Stimulated activated CD4-positive, alpha-beta T cell treated with anti-CD3 and anti-CD28 coated beads, Interleukin-4, amount 100 ng/mL, for 24 hours (primary cell): ENCODE measurements at places on chromosomes 11 and 22.

GRCh38 chr11:19820100-19820499, 107.5 kb downstream of the NAV2 start:
- no peak for DNase-seq

GRCh38 chr11:134252346-134253187, 585 bp downstream of the THYN1 start:
- DNase-seq = peak; percentile 40

GRCh38 chr11:81899156-81899555, 834.5 kb downstream of the FAM181B start:
- DNase-seq = no peak

DNA sequence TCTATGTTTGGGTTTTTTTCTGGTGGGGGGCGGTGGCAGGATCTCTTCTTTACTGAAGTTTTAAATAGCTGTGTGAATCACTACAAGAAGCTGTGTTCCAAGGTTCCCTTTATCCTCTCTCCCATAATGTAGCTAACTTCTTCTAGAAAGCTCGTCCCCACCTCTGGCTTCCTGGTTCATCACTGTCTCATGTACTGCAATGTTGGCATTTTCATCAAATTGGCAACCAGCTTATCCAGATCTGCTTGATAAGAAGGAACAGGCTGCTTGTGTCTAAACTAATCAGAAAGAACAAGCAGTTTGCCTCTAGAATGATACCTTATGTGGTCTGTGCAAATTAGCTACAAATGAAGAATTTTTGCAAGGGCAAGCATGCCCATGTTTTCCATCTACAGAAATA, 130.8 kb downstream of the WT1 start:
- DNase-seq = no peak

- no peak for DNase-seq
Measured at GRCh38 chr11:25787416-25787815, 544.5 kb upstream of the ANO3 start.

DNA sequence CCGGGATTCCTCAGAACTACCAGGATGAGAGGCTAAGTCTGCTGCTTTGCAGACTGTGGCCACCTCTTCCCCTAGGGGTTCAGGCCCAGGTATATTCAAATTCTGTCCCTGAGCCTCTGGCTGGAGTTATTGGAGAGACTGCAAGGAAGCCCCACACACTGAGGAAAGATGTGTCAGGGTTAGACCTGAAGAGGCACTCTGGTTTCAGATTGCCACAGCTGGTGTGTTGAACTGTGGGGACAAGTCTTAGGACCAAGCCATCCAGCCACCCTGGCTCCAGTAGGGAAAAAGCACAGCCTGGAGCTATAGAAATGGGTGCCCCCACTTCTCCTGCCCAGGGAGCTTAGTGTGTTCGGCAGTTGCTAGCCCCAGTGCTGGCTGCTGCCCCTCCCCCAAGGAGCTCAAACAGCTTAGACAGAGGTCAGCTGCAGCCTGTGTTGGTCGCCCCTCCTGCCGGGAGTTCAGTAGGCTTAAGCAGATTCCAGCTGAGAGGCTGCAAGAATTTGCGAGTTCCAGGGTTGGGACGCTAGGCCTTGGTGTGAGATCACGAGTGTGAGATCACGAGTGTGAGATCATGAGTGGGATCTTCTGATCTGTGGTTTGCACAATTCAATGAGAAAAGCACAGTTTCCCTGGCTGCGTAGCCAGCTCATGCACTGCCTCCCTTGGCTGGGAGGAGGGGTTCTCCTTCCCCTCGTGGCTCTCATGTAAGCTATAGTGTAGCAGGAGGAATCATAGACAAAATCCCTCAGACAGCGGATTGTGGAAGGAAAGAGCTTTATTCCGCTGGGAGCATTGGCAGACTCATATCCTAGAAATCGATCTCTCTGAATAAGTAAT, 552.1 kb upstream of the CHORDC1 start:
- DNase-seq = no peak

GRCh38 chr11:441043-441417, 781 bp downstream of the ANO9 start:
- no peak for DNase-seq

GRCh38 chr22:40660730-40661129, 18.6 kb upstream of the MCHR1 start:
- no peak for DNase-seq

DNA sequence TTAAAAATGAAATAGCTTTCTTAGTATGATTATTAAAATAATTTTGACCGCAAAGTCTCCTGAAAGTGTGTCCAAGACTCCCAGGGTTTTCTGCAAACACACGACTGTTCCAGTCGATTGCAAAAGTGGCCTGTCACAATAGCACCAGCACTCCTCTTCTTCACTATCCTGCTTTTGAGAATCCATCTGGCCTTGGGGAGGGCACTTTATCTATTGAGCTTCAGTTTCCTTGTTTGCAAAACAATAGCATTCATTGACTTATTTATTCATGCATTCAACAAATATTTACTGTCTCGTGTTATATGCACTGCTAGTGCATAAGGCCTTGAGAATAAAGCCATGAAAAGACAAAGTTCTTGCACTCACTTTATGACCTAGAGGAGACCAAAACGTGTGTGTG, 96.2 kb upstream of the NTM start:
- DNase-seq = no peak

DNA sequence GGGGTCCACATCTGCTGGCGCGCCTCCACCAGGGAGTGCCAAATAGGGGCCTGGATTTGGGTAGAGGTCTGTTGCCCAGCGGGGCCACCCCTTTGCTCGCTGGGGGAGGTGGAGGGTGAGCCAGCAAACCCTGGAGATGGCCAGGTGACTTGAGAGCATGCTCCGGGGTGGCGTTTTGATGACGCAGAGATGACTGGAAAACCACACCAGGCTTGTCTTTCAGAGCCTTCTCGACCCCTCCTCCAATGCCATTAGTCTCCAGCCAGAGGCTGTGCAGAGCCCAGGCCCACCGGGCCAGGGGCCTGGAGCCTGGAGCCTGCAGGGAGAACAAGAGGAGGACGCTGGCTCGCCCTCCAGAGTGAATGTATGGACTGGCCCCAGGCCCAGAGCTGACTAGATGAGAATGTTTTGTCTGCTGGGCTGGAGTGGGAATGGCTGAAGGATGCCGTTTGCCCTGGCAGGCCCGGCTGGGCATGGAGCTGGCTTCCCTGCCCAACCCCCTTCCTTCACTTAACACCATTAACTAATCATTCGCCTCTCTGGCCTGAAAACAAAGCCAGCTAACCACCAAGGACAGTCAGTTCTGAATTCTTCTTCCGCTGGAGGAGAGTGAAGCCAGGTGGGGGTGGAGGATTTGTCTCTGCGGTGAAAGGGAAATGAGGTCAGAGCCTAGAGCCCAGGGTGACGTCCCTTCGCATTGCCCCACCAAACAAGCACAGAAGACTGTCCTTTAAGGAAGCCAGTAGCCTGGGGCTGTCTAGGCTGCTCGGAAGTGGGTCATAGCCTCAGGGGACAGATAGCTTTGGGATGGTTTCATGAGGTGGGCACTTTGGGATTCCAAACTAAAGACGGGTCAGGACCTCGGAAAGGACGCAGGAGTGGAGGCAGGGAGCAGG, 1.6 kb upstream of the MCAM start:
- no peak for DNase-seq

DNA sequence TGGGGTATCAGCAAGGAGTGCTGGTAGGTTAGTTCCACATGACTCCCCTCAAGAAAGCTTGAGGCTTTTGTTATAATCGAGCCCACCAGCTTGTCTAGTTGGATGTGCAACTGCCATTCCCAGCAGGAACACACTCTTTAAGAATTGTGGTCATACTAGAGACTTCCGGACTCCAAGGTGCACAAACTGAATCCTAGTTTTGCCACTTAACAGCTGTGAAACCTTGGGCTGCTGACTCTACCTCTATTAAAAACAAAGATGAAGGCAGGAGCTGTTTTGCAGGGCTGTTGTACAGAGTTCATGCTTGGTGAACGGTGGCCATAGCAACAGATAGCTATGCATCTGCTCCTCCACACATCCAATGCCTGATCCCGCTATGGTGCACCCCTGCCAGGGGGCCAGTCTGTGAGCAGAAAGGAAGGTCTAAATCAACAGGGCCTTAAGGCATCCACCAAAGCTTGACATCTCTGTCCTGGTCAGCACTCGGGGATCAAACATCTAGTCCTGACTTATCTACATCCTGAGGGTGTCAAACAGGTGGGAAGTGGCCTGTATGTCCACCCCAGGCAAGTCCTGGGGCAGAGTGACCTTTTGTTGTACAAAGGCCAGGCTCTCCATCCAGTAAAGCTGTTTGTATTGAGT, 36.4 kb downstream of the DKK3 start:
- no peak for DNase-seq

DNA sequence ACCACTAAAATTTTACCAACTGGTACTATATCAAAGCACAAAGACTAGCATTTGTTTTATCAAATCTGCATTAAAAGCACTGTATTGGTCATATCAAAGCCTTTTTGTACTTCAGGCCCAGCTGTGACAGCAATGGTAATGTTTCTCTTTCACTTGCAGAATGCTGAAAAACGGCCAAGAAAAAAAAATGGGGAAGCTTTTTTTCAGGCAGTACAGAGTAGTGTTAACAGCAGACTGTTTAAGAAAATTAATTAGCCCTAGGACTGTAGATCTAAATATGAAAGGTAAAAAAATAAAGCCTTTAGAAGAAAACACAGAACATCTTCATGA, 33.3 kb downstream of the DENND5A start:
- DNase-seq = no peak

DNA sequence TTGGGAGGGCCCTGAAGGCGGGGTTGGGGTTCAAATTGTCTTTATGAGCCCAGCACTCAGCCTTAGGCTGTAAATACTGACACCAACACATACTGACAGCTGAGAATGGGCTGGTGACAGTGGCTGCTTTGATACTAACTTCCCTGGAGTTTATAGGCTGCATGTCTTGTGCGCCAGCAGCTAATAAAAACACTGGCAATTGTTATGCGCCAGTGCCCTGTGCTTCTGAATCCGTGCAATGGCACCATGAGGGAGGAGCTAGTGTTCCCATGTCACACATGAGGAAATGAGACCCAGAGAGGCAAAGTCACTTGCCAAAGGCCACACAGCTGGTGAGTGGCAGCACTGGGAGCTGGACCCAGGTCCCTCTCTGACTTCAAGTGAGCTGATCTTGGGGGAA, 23.8 kb downstream of the SHISAL1 start:
- DNase-seq = no peak

GRCh38 chr11:44611687-44612434, 46.4 kb downstream of the CD82 start:
- DNase-seq = peak; percentile 70

- no peak for DNase-seq
Measured at GRCh38 chr11:18063862-18064434, 17.9 kb upstream of the TPH1 start.

DNA sequence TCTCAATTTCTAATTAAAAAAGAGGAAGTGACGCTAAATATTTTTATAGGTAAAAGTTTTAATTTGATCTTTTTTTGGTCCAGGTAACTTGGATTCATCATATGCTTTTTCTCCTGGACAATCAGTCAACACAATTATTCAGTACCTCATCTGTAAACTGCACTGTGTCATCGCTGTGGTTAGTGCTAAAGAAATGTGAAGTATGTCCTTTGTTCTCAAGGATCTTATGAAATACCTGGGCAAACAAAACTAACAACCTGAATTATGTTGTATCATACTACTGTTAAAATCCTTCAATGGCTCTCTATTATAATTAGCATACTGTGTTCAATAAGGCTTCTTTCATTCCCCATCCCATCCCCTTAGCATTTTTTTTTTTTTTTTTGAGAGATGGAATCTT, 19.9 kb upstream of the SCN3B start:
- no peak for DNase-seq

DNA sequence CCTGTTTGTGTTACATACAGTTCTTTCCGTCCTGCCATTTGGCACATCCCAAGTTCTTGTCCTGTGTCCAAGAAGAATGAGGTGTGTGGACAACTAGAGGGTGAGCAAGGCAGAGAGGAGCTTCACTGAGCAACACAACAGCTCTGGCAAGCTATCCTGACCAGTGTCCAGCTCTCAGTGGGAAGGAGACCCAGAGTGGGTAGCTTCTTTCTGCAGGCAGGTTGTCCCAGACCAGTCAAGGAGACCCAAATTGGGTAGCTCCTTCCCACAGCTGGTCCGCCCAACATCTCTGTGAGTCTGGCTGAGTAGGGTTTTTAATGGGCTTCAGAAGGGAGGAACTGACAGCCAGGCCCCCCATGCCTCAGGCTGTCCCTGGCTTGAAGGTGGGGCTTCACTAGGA, 35.2 kb upstream of the EXPH5 start:
- no peak for DNase-seq

GRCh38 chr11:3203221-3204043, 15.2 kb downstream of the MRGPRG start:
- no peak for DNase-seq

GRCh38 chr11:117423046-117423575, 95.5 kb downstream of the CEP164 start:
- DNase-seq = no peak

DNA sequence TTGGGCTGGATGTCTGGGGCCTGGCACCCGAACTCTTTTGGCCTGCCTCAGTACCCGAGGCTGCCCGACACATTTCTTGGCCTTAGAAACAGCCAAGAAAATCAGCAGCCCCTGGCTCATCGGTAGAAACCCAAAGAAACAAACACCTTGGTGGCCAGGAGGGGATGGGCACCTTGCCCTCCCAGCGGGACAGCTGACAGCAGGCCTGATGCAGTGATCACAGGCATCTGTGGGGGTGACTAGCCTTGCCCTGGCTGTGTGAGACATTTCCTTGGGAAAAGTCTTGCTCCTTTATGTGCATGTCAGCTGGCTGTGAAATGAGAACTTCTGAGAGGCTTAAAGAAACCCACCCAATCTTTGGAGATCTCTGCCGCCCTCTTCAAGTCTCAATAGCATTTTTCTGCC, 60.9 kb downstream of the SMIM38 start:
- no peak for DNase-seq

DNA sequence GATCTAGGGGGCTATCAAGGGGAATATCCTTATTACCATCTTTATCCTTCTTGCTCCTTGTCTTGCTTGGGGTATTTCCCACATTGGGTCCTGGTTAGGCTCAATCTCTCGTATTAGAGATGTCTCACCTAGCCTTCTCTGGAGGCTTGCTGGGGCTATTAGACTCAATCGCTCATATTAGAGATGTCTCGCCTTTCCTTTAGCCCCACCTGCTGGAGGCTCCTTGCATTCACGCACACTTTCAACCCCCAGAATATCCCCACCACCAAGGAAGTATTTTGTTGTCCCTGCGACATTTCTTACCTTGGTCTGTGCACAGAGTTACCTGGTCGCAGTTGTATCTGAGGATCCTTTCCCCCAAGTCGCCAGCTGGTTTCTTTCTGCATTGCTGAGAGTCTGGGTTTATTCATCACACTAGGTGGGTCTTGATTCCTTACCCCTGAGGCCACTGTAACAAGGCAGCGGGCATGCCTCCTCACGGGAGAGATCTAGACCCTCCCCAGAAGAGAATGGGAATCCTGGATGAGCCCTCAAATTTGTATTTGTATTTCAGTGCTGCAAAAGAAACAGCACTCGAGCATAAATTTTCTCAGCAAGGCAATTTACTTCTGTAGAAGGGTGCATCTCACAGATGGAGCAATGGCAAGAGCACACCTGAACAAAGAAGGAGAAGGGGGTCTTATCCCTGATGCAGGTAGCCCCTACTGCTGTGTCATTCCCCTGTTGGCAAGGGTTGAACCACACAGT, 15.9 kb upstream of the HYLS1 start:
- DNase-seq = peak; percentile 16

GRCh38 chr22:35686298-35686697, 31.4 kb upstream of the APOL5 start:
- DNase-seq = no peak

GRCh38 chr11:27367881-27368280, 4.9 kb upstream of the CCDC34 start:
- DNase-seq = no peak
